ENCODE measurements at places on chromosomes 7 and 10.

GRCh38 chr10:124763267-124763666 lies 19.1 kb upstream of the FAM53B start:
- no peak for DNase-seq

- no peak for DNase-seq
These were observed 195.3 kb downstream of the PHTF2 start for GRCh38 chr7:77993838-77994237.

GRCh38 chr7:39608278-39608677 lies 15.1 kb upstream of the RALA start:
- no peak for DNase-seq

- peak; percentile 13 for DNase-seq
These were observed 651 bp downstream of the MYO3A start for GRCh38 chr10:25934621-25935139.

DNA sequence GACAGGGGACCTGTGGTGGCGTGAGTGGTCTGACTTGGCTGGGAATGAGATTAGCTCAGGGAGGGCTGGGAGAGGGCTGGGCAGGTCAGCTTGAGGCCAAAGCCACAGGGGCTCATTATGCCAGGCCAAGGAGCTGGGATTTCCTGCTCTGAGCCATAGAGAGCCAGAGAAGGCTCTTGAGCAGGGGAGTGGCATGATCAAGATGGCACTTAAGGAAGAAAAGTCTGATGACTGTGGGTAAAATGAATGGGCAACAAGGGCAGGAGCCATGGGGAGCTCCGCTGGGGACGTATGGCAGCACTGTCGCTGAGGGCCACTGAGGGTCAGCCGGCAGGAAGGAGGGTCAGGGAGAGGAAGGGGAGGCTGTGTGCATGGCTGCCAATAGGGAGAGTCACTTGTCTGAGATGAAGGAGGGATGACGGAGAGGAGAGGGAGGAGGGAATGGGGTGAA lies 5.8 kb downstream of the ANTXRL start:
- no peak for DNase-seq

DNA sequence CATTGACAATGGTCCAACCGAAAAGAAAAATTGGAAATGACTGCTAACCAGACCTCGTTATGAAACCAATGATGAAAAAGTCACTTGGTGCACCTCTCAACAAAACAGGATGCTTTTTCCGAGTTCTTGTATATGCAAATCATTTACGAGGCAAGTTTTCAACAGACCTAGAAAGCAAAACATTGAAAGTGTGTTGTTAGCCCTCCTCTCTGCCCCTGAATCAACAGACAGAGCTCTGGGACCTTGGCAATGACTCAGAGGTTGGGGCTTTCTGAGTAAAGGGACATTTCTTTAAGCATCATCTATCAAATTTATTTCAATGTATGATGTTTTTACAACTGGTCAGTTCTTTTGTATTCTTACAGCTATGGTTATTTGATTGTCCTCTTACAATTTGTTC lies 16.3 kb upstream of the DKK1 start:
- no peak for DNase-seq

GRCh38 chr7:94145602-94146001 lies 141.4 kb upstream of the BET1 start:
- DNase-seq: no peak

DNA sequence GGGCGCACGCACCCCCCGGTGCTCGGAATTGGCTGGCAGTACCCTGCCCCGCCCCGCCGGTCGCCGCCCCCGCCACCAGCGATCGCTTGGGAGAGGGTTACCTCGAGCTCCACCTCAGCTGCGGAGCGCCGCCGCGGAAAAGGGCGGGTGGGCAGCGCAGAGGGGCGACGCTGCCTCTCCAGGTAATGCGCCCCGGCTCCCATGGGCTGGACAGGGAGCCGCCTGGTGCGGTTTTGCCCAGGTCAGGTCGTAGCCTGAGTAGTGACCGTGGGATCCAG lies 1.3 kb downstream of the PFKFB3 start:
- DNase-seq: peak; percentile 68
